Hematopoietic multipotent progenitor cell treated with erythropoietin and hydrocortisone succinate and interleukin-3 and kit ligand, for 4 days (in vitro differentiated cells): ENCODE measurements at places on chromosomes 7 and 10.

GRCh38 chr10:84842593-84842992 lies 514.2 kb downstream of the CCSER2 start:
- DNase-seq, result no peak

GRCh38 chr10:64529003-64529350 lies 1007.8 kb downstream of the REEP3 start:
- no peak for DNase-seq

- DNase-seq, result no peak
Observed at GRCh38 chr10:8316284-8316683, 261.8 kb downstream of the GATA3 start.

GRCh38 chr10:80126876-80127275 lies 5.7 kb upstream of the PLAC9 start:
- DNase-seq, result no peak

- DNase-seq, result no peak
Observed at GRCh38 chr10:77286531-77287508, 350.8 kb downstream of the KCNMA1 start.

- no peak for DNase-seq
Observed at GRCh38 chr7:46791188-46791587, 790.7 kb downstream of the TNS3 start.

DNA sequence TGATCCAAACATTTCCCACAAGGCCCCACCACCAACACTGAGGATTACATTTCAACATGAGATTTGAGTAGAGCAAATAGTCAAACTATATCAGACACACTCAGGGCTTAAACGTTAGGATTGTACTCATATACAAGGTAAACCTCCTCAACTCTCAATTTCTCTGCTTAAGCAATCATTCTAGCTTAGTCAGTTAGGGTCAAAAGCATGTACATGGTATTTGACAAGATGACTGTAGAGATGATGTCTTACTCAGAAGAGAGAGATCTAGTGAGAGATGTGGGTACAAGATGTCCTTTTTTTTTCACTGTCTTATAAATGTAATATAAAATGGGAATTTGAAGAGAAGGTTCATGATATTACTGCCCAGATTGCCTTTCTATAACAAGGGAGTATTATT lies 270.1 kb downstream of the PRKG1 start:
- DNase-seq, result no peak

GRCh38 chr10:32408690-32409089 lies 37.2 kb upstream of the CCDC7 start:
- no peak for DNase-seq

GRCh38 chr10:84197643-84198042 lies 3.3 kb downstream of the CDHR1 start:
- no peak for DNase-seq

DNA sequence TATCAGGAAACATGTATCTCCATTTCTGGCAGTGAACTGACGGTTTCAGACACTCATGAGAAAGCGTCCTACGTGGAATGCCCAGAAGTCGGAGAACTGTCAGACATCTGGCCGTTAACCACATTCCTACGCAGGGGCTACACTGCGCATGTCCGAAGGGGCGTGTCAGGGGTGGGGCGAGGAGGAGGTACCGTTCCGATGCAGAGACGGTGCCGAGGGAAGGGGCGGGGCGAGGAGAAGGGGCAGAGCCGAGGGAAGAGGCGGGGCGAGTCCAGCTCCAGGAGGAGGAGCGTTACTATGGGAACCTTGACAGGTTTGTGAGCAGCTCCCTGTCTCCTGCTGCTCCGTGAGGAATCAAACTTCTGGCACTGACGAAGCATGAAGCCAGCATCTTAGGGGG lies 366.9 kb upstream of the NUPR2 start:
- DNase-seq, result no peak
